Esophagus (tissue), 2 donors: ENCODE measurements at places on chromosomes 3 and 15. TPM values are rescaled to one million over a fixed set of nuclear protein-coding genes. Genes with fewer than 3 reads are reported as not detected.

The NR2E3 gene
- polyA plus RNA-seq: 0.25 TPM

The SMCO1 gene
- polyA plus RNA-seq: not detected

The ACTRT3 gene
- 0.31 TPM for polyA plus RNA-seq

The ERICH6 gene
- not detected for polyA plus RNA-seq
